Right ventricle myocardium superior (tissue), 1 donor: ENCODE measurements at places on chromosomes 6 and 20.

- DNase-seq = no peak
Measured at GRCh38 chr6:53446151-53446550, 97.4 kb upstream of the ELOVL5 start.

DNA sequence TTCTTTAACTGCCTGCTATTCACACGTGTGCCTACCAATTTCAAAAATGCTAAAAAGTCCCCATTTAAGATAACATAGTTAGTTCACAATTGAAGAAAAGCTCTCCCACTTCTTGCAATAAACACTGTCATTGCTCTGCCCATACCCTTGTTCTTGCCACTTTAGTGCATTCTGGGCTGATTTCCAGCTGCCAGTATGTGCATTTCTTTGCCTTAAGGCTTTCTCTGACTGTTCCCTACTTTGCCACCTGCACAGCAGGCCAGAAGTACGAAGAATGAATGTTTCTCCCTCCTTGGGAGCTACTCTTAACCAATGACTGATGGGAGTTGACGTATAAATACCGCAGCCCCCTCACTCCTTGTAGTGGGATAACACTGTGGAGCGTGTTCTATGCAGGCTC lies 16.0 kb upstream of the ATRN start:
- no peak for DNase-seq

GRCh38 chr6:7166410-7167293 lies 58.9 kb downstream of the RREB1 start:
- no peak for DNase-seq

DNA sequence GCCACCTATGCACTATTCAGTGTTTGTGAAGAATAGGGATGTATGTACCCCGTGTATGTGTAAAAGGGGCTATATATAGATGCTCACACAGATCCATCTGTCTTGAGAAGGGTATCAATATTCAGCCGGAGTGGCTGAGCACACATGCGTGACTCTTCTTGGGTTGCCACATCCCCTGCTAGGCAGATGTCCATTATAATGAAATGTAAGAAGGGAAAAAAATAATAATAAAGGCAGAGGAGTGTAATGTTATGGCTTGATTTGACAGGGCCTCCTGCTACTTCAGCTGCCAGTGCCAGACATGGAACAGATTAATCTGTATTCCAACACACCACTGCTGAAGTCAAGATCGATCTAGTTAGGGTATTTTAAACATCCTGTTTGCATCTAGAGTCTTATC lies 74.2 kb upstream of the VSTM2L start:
- DNase-seq = no peak

DNA sequence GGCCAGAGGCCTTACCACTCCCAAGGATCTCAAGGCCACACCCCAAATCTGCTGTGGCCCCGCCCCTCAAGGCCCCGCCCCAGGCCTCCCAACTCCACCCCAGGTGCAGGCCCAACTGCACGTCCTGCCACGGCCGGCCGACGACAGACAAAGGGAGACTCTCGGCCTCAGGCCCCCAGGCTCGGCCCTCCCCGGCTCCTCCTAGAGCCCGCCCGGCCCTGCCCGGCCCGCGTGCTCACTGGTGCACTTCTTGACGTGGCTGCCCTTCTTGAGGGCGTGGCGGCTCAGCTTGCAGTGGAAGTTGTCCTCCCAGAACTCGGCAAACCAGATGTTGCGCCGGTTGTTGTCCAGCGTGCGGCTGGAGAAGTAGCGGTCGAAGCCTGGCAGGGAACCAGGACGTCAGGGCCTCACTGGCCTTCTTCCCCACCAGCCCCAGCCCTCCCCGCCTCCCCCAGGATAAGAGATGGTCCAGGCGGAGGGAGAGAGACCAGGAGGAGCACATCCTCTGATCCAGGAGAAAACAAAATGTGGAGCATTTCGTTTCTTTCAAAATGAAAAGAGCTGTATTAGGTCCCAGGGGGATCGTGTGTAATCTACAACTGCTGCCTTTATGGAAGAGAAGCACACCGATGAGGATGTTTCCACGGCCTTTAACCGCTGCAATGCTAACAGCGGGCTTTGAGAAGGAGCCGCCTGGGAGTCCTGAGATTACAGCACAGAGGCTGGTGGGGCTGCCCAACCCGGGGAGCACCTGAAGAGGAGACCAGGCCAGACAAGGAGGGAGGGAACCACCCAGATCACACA lies 89.4 kb downstream of the GRM4 start:
- peak; percentile 81 for DNase-seq

DNA sequence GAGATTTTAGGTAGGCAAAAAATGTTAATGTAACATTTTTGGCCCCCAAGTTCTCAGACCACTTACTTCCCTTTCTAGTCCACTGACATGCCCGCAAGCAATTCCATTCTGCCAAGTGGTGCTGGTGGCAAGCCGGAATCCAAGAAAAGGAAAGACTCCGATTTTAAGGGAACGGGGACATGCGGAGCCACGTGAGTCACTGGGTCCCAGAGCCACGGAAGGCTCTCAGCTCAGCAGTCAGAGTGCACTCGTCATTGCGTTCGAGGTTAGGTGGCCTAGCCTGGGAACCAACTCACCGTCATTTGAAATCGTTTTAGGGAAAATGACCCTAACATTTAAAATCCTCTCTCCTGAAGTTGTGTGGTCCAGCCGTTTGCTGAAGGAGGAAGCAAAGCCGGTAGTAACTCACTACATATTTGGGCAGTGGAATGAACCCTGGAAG lies 711 bp upstream of the SIRT5 start:
- DNase-seq = peak; percentile 53

- DNase-seq = no peak
Measured at GRCh38 chr6:97282238-97282725, 734 bp downstream of the MMS22L start.

GRCh38 chr6:26322645-26323482 lies 42.1 kb upstream of the BTN3A2 start:
- no peak for DNase-seq

DNA sequence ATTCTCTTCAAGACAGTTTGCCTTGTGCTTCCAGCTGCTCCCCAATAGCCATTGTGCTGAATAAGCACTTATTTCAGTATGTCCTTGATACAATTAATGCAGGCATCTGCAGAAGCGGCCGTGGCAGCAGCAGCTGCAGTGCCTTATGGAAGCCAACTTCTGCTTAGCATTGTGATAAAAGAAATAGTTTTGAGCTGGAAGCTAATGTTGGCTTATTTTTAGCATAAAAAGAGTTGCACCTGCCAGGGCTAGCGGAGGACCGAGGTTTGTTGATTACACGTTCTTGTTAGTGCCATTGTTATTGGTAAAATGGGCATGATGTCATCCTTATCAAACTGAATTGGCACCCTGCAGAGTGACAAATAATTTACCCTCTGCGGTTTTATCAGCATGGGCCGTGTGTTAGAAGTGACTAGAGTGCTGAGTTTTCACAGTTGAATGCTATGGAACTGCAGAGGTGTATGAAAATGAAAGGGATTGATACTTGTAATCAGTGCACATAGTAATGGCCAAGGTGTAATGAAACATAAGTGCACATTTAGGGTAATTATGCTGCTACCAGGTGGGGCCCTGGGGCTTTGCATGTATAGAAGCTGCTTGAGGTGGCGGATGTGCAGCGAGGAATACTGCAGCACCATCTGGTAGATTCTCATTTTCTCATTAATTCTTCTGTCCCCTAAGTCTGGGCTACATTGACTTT lies 334.3 kb downstream of the CDKAL1 start:
- no peak for DNase-seq

- DNase-seq = no peak
Measured at GRCh38 chr6:89731924-89732567, 87.5 kb downstream of the MDN1 start.
